IPS DF 19.7 (cell line): ENCODE measurements at places on chromosomes 3 and 15.

DNA sequence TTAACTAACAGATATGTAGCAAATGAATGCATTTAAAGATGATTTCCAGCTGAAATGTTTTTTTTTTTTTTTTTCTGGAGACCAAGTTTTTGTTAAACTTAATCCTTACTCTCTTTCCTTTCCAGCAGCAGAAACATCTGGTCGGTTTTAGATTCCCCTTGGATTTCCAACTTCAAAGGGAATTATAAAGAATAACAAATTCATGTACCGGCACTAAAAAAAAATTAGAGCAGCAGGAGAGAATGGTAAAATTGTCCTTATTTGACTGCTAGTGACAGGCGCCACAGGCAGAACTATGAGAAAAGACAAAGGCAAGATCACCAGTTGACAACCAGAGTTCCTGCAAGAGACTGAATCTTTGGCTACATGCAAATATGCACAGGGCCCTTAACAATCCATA, 393.3 kb downstream of the TIGIT start:
- DNase-seq, result no peak

GRCh38 chr3:107679921-107680320, 157.2 kb downstream of the BBX start:
- no peak for DNase-seq

GRCh38 chr15:87597346-87598052, 659.0 kb downstream of the NTRK3 start:
- DNase-seq, result no peak

- no peak for DNase-seq
These were observed 33.6 kb downstream of the PAQR9 start for GRCh38 chr3:142929890-142930289.

DNA sequence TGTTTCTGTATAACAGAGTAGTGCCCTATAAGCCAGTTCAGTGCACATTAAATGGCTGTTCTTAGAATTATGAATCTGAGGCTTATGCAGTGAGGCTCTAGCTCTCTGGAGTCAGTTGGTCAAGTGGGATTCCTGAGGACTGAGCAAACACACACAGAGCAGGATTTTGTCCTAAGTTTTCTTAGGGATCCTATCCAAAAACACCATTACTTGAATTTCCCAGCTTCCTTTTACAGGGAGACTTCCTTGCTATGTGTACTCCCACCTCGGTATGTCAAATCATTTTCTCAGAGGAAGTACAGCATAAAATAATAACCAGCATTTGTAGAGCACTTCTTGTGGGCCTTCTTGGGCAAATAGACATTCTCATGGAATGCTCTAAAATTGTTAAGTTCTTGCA, 63.1 kb upstream of the GOLGA6B start:
- DNase-seq, result no peak

DNA sequence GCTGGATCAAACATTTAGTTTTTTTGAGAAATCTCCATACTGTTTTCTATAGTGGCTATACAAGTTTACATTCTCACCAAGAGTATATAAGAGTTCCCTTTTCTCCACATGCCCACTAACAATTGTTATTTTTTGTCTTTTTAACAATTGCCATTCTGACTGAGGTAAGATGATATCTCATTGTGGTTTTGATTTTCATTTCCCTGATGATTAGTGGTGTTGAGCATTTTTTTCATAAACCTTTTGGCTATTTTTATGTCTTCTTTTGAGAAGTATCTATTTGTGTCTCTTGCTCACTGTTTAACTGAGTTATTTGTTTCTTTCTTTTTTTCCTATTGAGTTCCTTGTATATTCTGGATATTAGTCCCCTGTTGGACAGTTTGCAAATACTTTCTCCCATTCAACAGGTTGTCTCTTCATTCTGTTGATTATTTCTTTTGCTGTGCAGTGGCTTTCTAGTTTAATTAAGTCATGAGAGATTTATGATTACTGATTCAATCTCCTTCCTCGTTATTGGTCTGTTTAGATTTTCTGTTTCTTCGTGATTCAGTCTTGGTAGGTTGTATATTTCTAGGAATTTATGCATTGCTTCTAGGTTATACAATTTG, 6.7 kb upstream of the RNF13 start:
- no peak for DNase-seq

DNA sequence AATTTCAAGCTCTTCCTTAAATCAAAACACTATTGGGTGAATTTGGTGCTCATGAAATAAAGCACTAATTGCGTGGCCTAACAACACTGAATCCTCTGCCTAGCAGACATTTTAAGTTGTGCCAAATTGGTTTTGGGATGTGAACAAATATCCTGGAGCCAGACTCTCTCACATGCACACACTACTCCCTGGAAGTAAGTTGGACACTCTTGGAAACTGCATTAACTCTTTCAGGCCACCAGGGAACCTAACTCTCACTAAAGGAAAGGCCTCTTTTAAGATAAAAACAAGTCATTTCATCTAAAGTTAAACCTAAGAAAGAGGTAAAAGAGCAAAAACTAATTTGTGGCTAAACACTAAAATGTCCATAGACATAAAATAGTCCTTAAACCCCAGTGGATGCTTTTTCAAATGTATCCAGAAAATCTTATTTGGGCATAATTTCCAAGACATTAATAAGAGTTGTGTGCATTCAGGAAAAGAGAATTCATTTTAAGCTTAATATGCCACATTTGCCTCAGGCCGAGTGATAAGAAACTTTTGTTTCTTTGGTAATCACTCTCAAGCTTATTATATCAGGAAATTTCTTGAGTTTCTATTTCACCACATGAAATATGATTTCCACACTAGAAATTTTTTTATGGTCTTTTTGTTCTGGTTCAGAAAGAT, 61.8 kb downstream of the ZBTB20 start:
- no peak for DNase-seq

- DNase-seq, result no peak
These were observed 57.2 kb downstream of the SLC15A2 start for GRCh38 chr3:121951291-121951919.

- DNase-seq, result no peak
These were observed 348.6 kb upstream of the GRM7 start for GRCh38 chr3:6512172-6512800.

DNA sequence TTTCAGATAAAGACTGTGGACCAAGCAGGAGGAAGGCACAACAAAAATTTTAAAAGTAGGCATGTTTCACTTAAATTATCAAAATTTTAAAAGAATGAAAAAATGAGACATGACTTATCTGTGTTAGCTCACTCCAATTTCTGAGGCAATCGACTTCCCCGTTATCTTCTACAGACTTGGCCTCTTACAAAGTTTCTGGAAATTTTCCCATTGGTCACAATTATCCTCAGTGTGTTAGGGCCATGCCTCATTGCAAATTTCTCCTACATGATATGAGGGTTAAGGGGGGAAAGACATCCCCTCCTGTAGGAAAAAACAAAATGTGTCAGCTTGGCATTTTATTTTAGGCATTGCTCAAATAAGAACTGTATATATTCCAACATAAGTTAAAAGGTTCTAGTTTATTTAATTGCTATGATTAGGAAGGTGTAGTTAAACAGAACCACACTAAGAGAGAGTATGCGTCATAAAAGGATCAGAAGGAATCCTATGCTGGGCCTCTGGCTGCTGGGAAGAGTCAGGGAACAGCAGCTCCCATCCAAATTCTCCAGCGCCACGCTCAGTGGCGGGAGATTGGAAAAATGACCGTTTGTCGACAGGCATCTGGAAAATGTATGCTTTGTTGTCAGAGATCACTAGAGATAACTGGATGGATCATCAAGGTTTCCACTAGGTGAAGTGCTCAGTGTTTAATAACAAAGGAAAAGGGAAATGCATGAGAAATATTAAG, 463.6 kb upstream of the NR2F2 start:
- DNase-seq, result no peak

DNA sequence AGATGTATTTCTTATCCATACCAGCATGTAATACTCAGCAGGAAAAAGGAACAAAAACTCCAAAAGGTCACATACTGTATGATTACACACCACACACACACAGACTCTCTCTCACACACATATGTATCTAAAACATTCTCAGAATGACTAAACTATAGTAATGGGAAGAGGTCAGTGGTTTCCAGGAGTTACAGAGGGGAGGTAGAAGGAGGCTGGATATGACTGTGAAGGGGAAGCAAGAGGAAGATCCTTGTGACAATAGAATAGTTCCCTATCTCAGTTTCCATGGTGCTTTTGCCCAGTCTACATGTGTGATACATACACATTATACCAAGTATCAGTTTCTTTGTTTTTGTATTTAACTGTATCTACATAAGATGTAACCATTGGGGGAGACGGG, 190.1 kb downstream of the IL5RA start:
- DNase-seq, result no peak

GRCh38 chr3:118636841-118637240, 397.8 kb downstream of the IGSF11 start:
- no peak for DNase-seq

DNA sequence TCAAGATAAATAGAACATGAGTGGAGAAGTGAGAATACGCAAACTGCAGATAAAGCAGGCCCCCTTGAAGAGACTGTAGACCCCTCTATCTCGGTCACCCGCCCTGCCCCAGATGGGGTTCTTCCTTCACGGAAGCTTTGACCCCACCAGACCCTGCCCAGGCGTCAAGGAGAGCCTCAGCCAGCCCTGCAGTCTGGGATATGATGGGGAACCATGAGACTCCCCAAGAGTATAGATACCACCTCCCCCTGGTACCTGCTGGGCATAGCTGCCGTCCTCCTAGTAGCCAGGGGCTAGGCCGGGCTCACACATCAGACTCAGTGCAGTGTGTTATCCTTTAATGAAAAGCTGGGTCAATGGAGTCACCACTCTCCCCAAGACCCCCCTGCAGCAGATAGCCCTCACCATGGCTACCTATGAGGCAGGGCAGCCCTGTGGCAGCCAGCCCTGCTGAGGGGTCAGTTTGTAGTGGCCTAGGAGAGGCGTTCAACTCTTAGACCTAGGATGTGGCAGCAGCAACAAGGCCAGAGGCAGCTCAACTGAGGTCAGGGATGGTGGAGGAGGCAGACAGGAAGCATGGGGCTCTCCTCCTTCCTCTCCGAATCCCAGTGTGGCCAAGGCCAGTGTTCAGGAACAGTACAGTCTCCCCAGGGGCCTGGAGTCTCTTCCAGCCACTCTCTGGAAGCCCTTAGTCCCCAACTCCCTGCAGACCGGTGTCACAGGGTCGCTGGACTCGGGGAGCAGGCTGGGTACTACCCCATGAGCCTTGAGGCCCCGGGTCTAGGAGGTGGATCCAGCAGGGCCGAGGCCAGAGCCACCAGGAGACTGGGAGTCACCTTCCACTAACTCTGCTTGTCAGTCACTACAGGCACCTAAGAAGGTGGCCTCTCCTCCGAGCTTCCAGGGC, 26.1 kb downstream of the PLXNB1 start:
- DNase-seq, result no peak

DNA sequence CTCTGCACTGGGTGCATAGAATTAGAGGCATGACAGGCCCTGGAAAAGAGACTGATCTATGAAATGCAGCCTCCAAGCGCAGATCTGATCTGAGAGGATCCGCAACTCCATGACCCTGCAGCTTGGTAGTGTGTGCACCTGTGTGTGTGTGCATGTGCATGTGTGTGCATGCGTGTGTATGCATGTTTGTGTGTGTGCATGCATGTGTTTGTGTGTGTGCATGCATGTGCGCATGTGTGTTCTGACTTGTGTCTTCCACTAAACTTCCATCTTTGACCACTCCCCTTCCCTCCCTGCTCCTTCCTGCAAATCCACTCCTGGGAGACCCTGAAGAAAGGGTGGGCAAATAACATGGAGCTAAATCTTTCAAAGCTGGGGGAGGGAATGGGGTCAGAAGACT, 256.9 kb downstream of the PLCL2 start:
- no peak for DNase-seq

DNA sequence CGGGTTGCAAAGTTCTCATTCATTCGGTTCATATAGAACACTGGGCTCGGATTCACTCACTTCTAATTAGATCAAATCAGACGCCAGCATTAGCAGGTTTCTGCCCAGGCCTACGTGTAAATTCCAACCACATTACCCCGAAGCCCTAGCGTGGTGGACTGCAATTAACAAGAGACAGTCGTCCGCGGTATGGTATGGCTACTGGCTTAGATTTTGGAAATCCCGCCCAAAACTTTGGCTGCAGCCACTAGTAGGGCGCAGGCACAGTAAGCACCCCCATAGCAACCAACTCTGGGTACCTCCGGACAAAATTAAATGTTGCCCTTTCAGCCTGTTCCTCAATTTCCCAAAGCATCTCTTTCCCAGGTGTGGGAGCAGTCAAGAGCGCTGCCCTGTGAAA, 771 bp downstream of the RARRES1 start:
- DNase-seq, result no peak

- no peak for DNase-seq
These were observed 3.6 kb downstream of the PDIA3 start for GRCh38 chr15:43749690-43750345.

DNA sequence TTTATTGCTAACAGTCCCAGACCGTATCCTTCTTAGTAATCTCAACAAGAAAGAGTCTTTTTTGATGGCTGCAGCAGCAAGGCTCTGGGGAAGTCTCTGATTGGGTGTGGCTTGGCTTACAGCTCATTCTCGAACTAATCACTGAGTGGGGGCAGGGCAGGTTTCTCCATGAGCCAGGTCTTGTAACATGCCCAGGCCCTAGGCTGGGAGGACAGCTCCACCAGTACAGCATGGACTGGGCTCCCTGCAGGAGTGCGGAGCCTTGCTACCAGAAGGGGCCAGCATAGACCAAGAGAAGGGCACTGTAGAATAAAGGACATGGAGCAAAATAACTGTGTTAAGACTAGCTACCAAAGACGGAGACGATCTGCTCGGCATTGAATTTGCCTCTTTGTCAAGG, 7.2 kb downstream of the CD276 start:
- no peak for DNase-seq

GRCh38 chr3:194274424-194275085, 76.6 kb downstream of the CPN2 start:
- DNase-seq, result no peak

DNA sequence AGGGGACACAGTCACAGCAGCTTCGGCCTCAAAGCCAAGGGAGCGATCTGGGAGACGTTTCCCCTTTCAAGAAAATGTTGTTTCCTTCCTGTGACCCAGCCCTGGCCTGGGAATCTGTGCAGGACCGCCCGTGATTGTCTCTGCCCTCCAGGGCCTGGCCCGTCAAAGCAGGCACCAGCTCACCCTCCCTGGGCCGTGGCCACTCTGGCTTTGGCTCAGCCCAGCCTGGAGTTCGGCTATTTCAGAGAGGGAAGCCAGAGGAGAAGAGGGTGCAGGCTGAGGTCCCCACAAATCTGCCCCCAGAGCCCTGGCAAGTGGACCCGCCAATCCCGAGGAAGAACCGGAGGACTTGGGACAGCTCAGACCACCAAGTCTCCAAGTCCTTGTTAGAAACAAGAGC, 12.7 kb downstream of the GATA2 start:
- no peak for DNase-seq

GRCh38 chr3:46281551-46281950, 39.3 kb downstream of the CCR3 start:
- no peak for DNase-seq

DNA sequence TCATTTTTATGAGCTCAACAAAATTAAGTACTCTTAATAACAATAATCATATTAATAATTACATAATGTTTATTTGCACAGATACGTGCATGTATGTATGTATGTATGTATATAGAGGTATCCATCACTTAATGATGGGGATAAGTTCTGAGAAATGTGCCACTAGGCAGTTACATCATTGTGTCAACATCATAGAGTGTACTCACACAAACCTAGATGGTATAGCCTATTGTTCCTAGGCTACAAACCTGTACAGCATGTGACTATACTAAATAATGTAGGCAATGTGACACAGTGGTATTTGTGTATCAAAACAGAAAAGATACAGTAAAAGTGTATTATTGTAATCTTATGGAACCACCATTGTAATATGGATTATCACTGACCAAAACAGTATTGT, 874.7 kb upstream of the GBE1 start:
- no peak for DNase-seq
